ENCODE measurements at places on chromosomes 16 and 17.
A peak's percentile ranks its signal among the peaks of the same experiment; 100 is the strongest.

DNA sequence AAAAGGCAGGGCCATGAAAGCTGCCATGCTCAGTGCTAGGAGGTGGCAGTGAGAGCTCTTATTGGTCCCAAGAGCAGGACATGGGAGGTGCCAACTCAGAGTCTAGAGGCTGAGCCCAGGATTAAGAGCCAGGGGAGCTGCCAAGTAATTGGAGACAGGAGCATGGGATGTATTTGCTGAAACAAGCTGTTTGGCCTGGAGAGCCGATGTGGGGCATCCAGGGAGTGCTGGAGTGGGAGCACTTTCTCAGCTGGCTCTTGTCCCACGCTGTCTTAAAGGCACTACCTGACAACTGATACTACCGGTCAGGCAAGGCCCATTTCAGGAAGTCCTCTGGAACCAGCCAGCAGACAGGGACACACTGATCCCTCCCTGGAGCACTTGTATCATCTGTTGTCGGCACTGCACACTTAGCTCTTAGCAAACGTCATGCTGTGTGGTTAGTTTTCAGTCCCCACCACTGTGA, 19.3 kb downstream of the ANKFN1 start:
- DNase-seq = no peak

DNA sequence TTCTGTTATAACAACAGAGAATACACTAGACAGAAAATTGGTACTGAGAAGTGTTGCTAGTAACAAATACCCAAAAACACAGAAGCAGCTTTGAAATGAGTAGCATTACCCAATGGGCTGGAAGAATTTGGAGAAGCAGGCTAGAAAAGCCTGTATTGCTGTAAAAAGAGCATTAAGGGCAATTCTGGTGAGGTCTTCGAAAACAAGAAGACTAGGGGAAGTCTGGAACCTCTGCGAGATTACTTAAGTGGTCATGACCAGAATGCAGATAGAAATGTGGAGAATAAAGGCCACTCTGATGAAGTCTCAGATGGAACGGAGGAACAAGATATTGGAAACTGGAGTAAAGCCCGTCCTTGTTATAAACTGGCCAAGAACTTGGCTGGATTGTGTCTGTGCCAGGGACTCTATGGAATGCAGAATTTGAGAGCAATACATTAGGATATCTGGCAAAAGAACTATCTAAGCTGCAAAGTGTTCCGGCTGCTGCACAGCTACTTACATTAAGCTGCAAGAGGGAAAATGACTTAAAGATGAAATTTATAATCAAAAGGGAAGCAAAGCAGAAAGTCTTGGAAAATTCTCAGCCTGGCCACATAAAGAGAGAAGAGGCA, 44.9 kb upstream of the PEMT start:
- DNase-seq = no peak

GRCh38 chr16:57863434-57864160, 61.3 kb upstream of the KIFC3 start:
- no peak for DNase-seq

GRCh38 chr17:48066656-48067055, 18.5 kb downstream of the NFE2L1 start:
- no peak for DNase-seq

GRCh38 chr17:44842748-44843147, 4.9 kb upstream of the HIGD1B start:
- no peak for DNase-seq

- no peak for DNase-seq
These were observed 49.3 kb upstream of the SLC12A3 start for GRCh38 chr16:56815721-56816120.

- DNase-seq = peak; percentile 64
These were observed 10.1 kb upstream of the TMEM98 start for GRCh38 chr17:32917842-32918241.

DNA sequence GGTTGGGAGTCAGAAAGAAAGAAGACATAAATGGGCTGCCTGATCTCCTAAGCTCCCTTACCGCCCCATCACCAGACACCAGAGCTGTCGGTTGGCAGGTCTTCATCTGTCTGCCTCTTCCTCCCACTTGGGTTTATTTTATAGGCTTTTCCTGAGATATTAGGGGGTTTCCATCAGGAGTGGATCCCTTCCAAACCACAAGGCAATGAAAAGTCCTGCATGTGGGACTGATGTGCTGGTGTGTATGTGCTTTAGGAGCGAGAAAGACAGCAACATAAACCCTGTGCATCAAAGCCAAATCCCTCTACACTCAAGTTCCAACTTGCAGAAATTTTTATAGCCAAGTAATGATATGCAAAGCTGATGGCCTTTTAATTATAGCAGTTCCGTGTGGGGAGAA, 389.5 kb downstream of the SLC39A11 start:
- no peak for DNase-seq

- DNase-seq = no peak
These were observed 10.4 kb downstream of the IL34 start for GRCh38 chr16:70656712-70657263.

- peak; percentile 68 for DNase-seq
These were observed 21.9 kb downstream of the TEKT3 start for GRCh38 chr17:15319452-15320010.
